ENCODE measurements at places on chromosomes 7 and 10.

- DNase-seq: no peak
Observed at GRCh38 chr7:156032973-156033372, 220.7 kb upstream of the SHH start.

GRCh38 chr7:94655126-94655847 lies 646 bp downstream of the SGCE start:
- no peak for DNase-seq

- no peak for DNase-seq
Observed at GRCh38 chr7:3064067-3064466, 20.4 kb upstream of the CARD11 start.

GRCh38 chr10:46215426-46215825 lies 71.4 kb upstream of the ANTXRL start:
- DNase-seq: no peak
